ENCODE measurements at places on chromosomes 5 and 9.

DNA sequence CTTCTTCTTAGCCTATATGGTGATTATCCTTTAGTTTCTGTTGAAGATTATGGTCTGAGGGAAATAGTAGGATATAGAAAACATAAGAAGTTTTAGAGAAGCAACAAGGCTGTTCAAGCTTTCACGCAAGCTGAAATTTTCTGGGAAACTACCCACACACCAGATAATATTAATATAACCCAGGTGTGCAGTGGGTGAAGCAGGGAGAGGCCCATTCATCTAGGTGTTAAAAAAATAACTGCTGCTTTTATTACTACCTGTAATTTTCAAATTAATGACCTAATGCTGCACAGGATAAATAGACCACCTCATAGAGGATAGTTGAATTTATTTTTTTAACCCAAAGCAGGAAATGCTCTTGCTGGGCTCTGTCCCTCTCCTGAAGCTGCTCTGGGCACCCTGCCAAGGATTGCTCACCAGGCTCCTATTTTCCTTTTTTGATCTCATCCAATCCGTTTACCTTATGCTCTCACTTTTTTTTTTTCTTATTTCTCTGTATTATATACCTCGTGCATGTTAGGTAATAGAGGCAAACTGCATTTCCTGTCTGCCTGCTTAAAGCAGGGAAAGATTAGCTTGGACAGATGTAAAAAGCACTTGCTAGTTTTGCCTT is 124.3 kb upstream of the SLC12A2 start:
- H3K4me3 ChIP-seq = no peak overlapping the region
- no peak for DNase-seq
- H3K4me1 ChIP-seq = no peaks in the 10 kb centered on the region
- no peak overlapping the region for H3K27ac ChIP-seq
- no peaks in the 10 kb centered on the region for H3K36me3 ChIP-seq

GRCh38 chr5:160434022-160434531 is 12.4 kb downstream of the PTTG1 start:
- no peak for DNase-seq
- H3K27me3 ChIP-seq = no peaks in the 10 kb centered on the region
- H3K27ac ChIP-seq = no peak overlapping the region
- H3K36me3 ChIP-seq = no peaks in the 10 kb centered on the region
- no peak overlapping the region for H3K4me3 ChIP-seq

DNA sequence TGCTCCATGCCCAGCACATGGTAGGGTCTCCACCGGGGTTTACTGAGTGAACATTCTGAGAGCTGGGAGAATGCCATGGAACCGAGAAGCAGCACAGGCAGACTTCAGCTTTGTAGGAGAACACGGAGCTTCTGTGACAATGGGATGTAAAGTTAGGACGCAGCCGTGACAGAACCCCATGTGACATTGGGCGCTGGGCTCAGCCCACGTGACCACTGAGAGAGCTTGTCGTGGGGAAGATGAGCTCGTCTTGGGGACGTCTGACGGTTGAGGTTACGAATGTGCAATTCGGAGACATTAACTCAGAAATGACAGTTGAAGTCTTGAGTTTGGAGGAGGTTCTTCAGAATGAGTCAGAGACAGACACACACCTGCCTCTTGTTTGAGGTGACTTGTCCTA is 13.5 kb downstream of the SDHA start:
- no peak overlapping the region for H3K4me3 ChIP-seq
- H3K36me3 ChIP-seq = peaks cover 14% of the 10 kb centered on the region
- no peaks in the 10 kb centered on the region for H3K27me3 ChIP-seq
- no peaks in the 10 kb centered on the region for H3K4me1 ChIP-seq
- no peak for DNase-seq

- no peak for DNase-seq
- H3K4me3 ChIP-seq = no peak overlapping the region
- no peaks in the 10 kb centered on the region for H3K27me3 ChIP-seq
- H3K27ac ChIP-seq = no peak overlapping the region
- H3K4me1 ChIP-seq = no peaks in the 10 kb centered on the region
These were observed 18.7 kb upstream of the RASGRF2 start for GRCh38 chr5:80941496-80941895.
